ENCODE measurements at places on chromosomes 6 and 20.

- DNase-seq = no peak
Observed at GRCh38 chr6:169312658-169313346, 59.2 kb upstream of the THBS2 start.

DNA sequence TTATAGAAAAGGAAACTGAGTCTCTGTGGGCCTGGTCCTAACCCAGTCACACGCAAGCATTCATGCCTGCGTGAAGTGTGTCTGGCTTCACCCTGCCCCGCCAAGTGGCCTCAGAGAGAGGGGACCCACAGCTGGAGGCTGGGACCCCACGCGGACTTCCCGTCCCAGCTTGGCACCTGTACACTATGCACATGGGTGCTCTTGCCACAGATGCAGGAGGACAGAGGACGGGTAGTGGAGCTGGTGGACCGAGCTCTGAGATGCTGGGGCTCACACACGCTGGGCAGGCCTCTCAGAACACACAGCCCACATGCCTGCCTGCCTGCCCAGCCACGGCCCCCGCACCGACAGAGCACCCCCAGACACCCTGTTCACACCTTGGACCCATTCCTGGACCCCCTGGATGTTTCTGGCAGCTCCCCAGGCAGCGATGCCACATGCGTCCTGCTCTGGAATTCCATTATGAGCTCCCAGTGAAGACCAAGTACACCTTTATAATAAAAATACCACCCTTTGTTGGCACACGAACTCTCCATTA lies 24.9 kb upstream of the SMOC2 start:
- no peak for DNase-seq

GRCh38 chr20:44921447-44921846 lies 11.6 kb downstream of the PABPC1L start:
- no peak for DNase-seq

GRCh38 chr6:169816975-169817374 lies 65.6 kb downstream of the ERMARD start:
- no peak for DNase-seq

GRCh38 chr6:126628125-126628524 lies 288.2 kb downstream of the CENPW start:
- DNase-seq = no peak

DNA sequence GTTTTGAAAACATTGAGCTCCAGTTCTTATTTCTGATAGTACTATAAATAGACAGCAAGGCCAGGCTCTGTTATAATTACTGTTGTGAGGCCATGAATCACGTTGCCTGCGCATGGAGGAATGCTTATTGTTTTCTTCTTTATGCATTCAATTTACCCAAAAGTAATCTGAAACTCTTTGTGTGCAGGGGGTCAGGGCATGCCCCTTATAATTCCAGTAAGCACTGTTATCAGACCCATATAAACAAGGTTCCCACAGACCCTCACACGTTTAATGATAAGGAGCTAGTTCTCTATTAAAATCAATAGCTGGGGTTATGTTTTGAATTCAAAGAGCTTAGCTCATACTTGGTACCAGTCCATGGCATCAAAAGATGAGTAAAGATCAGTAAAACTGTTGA lies 174.8 kb upstream of the ARG1 start:
- DNase-seq = no peak

GRCh38 chr6:165049362-165049761 lies 260.0 kb downstream of the C6orf118 start:
- peak; percentile 75 for DNase-seq

GRCh38 chr20:63179687-63180568 lies 36.0 kb downstream of the YTHDF1 start:
- DNase-seq = no peak

DNA sequence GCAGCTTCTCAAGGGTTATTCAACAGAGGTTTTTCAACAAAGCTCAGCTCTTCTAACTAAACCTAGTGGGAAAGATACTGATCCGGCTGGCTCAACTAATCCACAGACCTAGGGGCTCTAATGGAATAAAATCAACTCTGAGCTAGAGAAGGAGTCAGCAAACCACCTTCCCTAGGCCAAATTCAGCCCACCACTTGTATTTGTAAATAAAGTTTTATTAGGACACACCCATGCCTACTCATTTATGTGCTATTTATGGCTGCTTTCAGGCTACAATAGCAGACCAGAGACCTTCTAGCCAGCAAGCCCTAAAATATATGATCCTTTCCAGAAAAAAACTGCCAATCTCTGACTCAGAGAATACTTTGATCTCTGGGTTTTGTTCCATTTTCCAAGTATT lies 6.0 kb upstream of the RAB22A start:
- no peak for DNase-seq

DNA sequence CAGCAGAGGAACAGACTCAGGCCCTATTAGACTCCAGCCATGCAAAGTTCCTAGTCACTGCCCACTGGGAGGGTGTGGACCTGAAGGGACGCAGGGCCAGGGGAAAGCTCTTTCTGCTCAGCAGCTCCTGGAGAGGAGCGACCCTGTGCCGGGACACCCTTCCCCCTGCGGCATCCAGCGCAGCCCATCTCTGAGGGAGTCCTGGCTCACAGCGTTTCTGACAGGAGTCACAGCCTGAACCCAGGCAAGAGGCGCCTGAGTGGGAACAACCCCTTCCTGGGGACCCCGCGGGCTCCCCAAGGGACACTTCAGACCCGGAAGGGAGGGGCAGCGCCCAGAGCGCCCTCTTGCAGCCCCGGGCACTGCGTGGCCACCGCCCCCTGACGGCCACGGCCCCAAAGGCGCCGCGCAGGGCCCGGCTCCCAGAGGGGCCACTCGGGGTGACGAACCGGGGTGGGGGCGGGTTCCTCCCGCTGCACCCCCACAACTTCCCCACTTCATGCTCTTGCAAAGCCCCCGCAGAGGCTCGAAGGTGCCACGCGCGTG lies 862 bp downstream of the UCKL1 start:
- DNase-seq = no peak

- DNase-seq = no peak
Observed at GRCh38 chr6:22506496-22506895, 62.9 kb upstream of the HDGFL1 start.

GRCh38 chr6:43719511-43719910 lies 31.9 kb upstream of the MRPS18A start:
- no peak for DNase-seq

DNA sequence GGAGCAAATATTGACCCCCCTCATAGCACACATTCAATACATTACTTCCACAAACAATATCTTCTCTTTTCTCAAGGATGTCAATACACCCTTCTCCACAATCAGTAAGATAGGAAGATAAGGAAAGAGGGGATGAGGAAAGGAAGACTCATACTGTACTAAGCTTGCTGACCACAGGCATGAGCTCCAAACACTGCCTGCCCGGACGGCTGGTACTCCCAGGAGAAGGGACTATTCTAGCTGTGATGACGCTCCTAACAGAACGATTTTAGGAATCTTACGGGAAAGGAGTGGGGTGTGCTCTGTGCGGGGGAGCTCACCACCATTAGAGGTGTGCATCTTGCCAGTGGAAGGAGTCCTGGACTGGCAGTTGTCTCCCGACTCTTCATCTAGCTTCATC lies 3.9 kb upstream of the CCN6 start:
- DNase-seq = no peak

GRCh38 chr20:1931830-1932229 lies 36.6 kb downstream of the SIRPA start:
- no peak for DNase-seq

DNA sequence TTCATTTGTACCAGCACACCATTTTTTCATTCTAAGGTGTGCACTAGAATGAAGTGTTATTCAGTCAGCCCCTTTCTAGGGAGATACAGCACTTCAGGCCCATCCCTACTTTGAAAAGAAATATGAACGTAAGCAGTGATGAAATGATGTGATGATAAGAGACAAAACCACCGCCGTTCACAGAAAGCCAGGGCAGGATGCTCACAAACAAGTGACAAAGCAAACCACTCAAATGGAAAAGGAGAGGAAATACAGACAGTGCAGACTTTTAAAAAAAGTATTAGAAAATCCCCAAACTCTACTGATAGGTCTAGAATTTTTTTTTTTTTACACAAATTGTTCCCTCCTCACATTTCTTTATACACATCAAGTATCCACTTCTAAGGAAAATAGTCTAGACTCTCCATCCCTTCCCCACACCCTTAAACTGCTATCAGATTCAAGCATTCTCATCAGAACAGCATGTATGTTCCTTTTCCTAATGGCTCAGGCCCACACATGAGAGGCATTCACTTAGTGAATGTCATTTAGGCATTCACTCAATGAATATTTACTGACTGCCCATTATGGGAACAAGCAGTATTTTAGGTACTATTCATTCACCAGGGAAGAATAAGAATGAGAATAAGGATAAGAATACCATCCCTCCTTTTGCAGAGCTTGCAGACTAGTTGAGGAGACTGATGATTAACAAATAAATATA lies 243.5 kb downstream of the GMPR start:
- DNase-seq = no peak

- no peak for DNase-seq
Observed at GRCh38 chr20:45917790-45918141, 5.8 kb upstream of the PLTP start.

DNA sequence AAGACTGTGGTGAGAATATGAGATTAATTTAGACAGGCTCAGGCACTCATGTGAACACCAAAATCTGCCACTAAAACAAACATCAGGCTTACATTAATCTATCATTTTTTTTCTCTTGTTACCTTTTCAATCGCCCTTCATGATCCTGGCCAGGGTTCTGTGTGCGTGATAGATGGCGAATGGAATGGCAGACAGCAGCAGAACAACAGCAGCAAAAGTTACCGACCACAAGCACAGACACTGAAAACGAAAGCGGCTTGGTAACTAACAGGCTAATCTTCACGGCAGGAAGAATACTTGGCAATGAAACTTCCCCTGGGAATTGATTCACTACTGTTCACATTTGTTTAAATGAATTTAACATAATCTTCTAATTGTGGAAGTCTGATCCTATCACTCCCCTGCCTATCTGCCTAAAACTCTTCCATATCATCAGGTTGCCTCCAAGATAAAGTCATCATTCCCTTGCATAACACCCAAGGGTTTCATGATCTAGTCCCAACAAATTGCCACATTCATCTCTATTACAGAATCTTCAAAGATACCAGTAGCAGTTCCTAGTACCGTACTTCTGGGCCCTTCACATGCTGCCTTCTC lies 28.7 kb downstream of the PTPRK start:
- DNase-seq = no peak

DNA sequence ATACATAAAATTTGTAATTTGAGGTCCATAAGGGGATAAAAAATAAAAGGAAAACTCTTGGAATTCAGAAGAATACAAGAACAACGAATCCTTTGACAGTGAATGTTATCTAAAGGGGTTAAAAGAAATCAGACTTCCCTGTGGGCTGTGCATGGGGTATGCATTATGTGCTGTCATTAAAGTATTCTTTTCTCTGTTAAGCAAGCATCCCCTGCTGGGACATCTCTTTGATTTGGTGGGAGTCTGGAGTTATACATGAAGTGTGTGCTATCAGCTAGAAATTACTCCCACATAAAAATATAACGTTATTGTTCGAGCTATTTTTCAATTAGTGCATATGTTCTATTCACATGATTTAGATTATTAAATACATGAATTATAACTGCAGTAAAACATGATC lies 195.2 kb downstream of the CENPW start:
- DNase-seq = no peak

- no peak for DNase-seq
Observed at GRCh38 chr6:34592208-34592952, 36.3 kb upstream of the SPDEF start.

DNA sequence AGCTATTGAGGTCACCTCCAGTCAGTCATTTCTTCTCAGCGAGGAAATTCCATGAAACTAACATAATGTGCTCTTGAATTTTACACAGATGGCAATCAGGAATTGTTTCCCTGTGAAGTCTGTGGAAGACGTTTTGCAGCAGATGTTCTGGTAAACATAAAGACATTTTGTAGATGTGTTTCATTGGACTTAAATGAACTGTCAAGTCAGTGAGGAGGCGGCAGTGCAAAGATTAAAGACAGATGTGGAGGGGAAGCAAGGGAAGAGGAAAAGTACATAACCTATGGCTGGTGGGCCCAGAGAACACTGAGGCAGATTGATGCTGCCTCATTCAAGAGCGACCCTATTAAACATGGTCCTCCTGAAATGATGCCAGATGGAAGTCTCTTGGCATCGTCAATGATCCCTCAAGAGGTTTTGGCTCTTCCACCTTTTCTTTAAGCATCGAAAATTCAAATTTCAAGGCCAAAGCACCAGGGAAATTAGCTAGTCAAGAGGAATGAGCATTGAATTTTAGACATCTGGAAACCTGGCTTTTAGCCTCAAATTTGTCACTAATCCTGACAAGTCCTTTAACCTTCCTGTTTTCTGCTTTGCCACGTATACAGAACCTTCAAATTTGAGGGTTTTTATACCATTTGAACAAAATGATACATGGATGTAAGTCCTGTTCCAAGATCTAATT lies 20.1 kb downstream of the ZC2HC1B start:
- no peak for DNase-seq

GRCh38 chr6:104201557-104201956 lies 658.2 kb downstream of the HACE1 start:
- no peak for DNase-seq

GRCh38 chr6:157789861-157790260 lies 33.2 kb upstream of the SNX9 start:
- DNase-seq = peak; percentile 77

GRCh38 chr6:118500130-118501015 lies 47.7 kb upstream of the PLN start:
- no peak for DNase-seq

DNA sequence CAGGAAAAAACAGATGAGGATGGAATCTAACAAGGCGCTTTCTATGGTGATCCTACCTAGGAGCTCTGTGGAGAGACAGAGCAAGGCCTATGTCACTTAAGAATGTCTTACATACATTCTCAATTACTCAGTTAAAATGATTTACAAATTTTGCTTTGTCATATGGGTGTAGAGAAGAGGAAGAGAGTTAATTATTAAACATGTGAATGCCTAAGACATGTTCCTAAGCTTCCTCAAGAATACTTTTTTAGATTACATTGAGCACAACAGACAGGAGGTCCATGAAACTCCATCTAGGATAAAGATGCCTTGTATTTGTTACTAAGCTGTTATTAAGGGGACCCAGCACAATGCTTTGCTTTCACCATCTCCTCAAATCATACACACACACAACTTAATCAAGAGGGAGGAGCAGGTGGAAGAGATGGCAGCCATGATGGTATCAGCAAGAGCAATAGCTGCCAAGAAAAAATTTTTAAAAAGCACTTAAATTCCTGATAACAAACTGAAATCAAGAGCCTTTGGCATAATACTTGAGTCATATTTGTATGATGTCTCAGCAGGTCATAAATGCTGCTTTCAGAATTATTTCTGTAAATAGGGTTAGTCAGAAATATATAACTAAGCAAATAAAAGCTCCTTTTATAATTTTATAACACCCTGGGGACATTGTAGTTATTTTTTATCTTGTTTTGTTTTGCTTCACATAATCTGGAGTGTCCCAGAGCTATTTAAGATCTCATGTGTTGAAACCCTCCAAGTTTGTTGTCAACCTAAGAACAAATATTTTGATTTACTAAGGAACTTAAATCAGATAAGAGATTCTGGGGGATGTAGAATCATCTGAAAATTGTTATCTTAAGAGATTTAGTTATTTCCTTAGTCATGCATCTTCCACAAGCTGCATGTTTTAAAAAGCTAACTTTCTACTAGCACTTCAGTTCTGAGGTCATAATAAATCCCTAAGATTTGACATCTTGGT lies 70.0 kb upstream of the CD2AP start:
- DNase-seq = no peak

Measured in iPS DF 19.7 (cell line).